Tibial nerve (tissue), 4 donors: ENCODE measurements at places on chromosomes 4 and X. TPM values are rescaled to one million over a fixed set of nuclear protein-coding genes. Genes with fewer than 3 reads are reported as not detected.

ALB gene
- total RNA-seq = 1.7 TPM

NXF2 gene
- not detected for total RNA-seq

FRYL gene
- total RNA-seq = 122 TPM

AMTN gene
- not detected for total RNA-seq

MAOA gene
- total RNA-seq = 168 TPM

OPRPN gene
- total RNA-seq = not detected

MAGEB2 gene
- not detected for total RNA-seq

KLHL8 gene
- total RNA-seq = 16.6 TPM

RASSF6 gene
- not detected for total RNA-seq

MTCP1 gene
- total RNA-seq = 2.8 TPM

KCNE5 gene
- total RNA-seq = not detected

PCDH19 gene
- 5.5 TPM for total RNA-seq

FAM9A gene
- total RNA-seq = not detected

ASB12 gene
- total RNA-seq = 0.84 TPM

DNA sequence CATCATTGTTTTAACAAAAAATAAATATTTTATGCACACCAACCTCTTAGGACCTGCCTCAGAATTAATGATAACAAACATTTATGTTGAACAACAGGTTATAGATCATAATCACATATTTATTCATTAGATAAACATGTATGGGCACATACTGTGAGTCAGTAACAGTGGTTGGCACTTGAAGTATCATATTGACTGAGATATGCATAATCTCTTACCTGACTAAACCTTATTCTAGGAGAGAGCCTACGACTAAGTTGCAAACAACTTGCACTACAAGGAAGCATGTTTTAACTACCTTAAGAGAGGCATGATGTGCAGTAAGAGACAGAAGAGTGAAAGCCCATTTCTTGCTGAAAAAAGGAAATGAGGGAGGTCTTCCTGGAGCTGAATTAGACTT, 6.5 kb upstream of the DACH2 start:
- DNase-seq = no peak

DNA sequence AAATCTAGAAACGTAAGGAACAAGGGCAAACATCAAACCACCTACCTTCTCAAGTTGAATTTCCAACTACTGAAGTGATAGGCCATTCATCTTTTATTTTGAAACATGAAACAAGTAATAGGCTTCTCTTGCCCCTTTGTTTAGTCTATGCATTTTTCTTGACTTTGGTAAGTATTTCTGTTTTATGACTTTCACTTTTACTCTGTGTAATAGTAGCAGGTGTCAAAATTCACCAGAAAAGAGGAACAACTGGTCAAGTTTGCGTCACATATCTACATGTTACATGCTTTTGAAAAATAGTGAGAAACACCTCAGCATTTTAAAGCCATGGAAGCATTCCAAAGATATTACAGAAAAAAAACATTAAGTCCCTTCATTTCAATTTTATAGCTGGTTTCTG, 157.1 kb upstream of the FTHL17 start:
- no peak for DNase-seq

DNA sequence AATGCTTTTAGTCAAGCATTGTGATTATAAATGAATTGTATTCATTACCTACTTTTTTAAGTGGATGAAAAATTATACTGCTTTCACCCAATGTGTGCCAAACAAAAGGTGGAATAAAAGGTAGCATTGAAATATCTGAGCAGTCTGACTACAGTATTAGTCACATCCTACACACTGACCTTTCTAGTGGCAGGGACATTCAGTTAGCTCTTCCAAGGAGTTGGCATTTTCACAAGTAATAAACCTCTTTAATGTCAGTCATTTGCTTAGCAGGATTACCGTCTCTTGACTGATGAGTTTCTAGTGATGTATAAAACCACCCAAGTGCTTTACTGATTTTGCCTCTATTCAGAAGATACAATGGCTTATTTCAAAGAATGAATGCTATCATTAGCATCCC, 687.9 kb downstream of the ARAP2 start:
- DNase-seq = no peak

GRCh38 chr4:84484236-84484635, 14.9 kb downstream of the NKX6-1 start:
- no peak for DNase-seq

DNA sequence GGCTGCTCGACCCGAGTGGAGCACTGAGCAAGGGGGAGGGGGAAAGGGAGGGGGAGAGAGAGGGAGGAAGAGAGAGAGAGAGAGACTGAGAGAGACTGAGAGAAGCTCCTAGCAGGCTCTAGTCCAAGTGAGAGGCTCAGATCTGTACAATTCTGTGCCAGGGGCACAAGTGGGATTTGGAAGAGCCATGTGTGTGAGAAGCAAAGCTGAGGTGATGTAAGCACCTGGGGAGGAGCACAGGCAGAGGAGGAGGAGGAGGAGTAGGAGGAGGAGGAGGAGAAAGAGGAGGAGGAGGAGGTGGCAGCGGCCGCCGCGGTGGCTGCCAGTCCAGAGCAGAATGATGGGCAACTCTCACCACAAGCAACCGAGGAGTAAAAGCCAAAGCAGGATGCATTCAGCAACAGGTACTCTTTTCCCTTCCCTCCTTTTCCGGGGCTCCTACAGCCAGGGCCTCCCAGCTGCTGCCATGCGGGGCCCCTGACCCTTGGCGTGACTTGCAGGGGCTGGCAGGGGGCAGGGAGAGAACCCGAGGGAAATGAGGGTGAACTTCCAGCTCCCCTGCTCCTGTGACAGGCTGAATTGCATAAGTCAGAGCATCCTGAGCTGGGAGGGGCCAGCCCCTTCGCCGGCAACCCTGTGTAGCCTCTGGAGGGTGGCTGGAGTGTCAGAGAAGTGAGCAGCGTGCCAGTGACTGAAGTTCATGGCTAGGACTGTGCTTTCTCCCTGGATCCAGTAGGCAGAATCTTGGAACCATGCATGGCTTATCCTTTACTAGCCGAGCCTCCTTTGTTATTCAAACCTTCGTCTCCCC, 62.2 kb downstream of the RTL5 start:
- no peak for DNase-seq

GRCh38 chr4:16544869-16545268, 318.6 kb upstream of the TAPT1 start:
- no peak for DNase-seq

- DNase-seq = no peak
Observed at GRCh38 chr4:164011791-164012190, 517.3 kb downstream of the TMA16 start.

- DNase-seq = no peak
Observed at GRCh38 chrX:136142592-136142991, 4.7 kb upstream of the FHL1 start.

DNA sequence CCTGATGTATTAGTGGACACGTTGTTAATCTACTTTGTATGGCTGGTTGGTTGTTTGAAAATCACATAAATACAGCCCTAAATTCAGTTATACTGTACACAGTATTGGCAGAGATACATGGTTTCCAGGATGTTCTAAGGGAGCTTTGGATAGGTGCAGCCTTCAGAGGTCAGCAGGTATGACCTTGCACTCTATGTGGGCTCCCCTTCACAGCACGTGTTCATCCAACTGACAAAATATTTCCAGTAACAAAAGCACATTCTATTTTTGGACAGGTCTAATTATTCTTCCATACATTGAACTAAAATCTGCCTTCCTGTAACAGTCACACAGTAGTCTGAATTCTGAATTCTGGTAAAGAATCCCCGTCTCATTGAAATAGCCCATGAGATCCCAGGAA, 92.8 kb upstream of the RAPGEF2 start:
- no peak for DNase-seq

GRCh38 chrX:31318866-31319265, 247.0 kb upstream of the FTHL17 start:
- DNase-seq = no peak

DNA sequence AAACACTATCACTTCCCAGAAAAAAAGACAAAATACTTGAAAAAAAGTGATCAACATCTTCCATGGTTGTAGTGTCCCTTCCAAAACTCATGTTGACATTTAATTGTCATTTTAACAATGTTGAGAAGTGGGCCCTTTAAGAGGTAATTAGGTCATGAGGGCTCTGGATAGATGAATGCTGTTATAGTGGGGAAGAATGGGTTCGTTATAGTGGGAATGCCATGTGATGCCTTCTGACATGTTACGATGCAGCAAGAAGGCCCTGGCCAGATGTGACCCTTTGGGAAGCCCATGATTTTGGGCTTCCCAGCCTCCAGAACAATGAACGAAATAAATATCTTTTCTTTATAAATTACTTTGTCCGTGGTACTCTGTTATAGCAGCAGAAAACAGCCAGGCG, 4.0 kb upstream of the SLC10A6 start:
- no peak for DNase-seq

GRCh38 chr4:61079976-61080375, 120.2 kb upstream of the ADGRL3 start:
- DNase-seq = no peak

- DNase-seq = no peak
Observed at GRCh38 chr4:93368968-93369367, 459.6 kb upstream of the ATOH1 start.

DNA sequence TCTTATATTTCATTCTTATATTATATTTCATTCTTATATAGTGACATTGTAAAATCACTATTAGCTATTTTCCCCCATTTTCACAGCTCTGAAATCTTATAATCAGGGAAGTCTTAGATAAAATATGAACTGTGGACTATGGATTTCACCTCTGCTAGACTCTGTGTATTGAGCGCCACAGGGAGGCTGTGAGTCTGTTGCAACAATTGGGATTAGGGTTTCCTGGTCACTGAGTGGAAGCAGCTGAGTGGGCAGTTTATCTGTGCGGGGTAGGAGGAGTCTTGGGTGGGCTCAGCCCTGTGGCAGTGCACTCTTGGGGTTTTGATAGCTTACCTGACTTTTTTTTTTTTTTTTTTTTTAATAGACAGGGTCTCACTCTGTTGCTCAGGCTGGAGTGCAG, 249.5 kb downstream of the PTTG2 start:
- DNase-seq = no peak

DNA sequence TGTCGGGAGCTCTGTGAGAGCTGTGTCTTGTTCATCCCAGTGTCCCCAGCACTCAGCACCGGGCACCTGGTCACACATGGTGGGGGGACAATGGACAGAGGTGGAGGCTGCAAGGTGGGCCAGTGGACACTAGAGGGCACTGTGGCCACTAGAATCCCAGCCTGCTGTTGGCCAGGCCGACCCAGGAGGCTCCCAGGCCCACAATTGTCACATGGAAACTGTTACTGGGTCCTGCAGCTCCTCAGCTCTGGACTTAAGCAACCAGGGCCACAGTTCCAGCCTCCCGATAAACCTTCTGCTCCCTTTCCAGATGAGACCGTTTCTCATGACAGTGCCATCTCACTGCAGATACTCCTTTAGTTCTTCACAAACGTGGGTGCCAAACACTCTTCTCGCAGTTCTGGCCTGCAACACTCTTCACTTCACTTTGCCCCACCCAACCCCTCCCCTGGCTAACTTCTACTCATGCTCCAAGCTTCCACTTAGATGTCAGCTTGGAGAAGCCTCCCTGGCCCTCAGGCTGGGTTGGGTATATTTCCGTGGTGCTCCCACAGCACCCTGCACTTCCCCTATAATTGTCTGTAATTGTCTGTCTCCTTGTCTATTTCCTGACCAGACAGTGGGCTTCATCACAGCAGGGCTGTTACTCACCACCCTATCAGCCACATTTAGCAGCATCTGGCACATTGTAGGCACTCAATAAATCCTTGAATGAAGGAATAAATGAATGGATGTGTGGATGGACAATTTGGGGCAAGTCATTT, 3.5 kb upstream of the IQSEC2 start:
- DNase-seq = peak; percentile 34

DNA sequence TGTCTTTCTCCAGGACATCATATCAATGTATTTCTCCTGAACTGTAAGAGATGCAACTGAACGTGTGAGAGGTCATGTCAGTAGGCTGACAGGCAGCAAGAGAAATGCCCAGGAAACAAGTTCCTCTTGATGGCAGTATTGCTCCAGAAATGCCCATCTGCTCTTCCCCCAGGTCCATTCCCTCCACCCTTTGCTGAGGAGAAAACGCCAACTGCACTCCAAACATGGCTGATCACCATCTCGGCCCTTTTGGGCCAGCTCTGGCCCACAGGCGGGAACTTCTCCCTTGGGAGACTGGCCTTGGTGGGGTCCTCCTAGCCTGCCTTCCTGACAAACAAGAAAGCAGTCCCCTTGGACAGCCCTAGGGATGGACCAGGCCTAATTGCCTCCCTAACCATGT, 276.5 kb upstream of the AGTR2 start:
- DNase-seq = no peak

GRCh38 chrX:29653721-29654120, 561.6 kb upstream of the MAGEB2 start:
- DNase-seq = no peak

DNA sequence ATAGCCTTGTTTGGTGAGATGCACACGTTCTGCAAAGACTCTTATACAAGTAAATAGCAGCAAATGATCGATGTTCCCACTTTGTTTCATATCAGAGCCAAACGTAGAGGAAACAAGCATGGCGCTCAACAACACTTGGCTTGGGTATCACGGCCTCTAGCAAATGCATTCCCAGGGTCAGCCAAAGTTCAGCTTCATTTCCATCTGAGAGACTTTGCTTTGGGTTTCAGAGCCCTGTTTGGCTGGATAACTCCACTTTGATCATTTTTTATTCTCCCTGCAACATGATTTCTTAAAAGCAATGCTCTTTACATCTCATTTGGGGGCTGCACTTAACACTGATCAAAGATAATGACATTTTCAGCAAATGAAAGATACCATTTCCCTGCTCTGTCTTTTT, 199.2 kb upstream of the FAM9B start:
- no peak for DNase-seq

DNA sequence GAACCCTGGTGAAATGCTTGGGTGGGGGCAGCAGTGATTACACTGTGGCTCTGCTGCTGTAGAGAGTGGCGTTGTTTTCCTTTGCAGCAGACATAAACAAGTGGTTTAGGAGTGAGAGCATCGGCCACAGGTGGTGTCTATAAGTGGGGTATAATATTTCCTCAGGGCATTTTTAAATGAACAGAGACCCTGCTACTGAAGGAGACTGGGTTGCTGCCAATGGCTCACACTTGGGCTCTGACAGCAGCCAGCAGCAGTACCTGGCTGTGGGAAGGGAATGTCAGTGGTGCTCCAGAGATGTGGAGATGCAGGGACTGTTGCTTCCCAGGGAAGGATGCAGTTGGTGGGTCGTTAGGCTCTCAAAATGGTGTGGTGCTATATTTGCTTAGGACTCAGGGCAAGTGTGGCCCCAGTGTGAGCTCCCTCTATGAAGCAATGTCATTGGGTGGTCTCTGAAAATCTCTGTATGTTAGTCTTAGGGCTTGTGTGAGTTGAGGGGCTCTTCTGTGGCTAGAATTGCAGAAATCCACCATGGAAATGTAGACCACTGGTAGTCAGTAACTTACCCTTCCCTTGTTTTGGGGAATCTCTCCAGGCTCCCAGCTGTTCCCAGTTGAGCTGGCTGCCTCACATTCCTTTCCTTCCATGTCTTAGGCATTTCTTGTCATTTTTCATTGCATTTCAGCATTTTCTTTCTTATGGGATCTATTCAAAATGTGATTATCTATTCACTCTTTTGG, 1023.0 kb upstream of the GRID2 start:
- no peak for DNase-seq

DNA sequence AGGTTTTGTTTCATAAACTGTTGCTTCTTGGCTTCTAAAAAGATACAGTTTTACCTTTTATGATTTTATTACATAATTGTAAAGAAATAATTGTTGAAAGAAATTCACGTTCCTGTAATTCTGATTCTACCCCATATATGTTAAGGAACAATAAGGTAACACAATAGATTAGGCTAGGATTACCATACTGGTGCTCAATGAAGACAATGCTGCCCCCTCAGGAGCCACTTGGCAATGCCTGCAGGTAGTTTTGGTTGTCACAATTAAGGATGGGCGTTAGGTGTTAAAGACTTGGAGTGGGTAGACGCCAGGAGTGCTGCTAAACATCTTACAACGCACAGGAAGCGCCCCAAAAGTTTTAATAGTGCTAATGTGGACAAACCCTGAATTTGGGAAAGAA, 133.2 kb downstream of the NLGN4X start:
- no peak for DNase-seq
